Aorta (tissue), 5 donors: ENCODE measurements at places on chromosomes 3 and 15.

DNA sequence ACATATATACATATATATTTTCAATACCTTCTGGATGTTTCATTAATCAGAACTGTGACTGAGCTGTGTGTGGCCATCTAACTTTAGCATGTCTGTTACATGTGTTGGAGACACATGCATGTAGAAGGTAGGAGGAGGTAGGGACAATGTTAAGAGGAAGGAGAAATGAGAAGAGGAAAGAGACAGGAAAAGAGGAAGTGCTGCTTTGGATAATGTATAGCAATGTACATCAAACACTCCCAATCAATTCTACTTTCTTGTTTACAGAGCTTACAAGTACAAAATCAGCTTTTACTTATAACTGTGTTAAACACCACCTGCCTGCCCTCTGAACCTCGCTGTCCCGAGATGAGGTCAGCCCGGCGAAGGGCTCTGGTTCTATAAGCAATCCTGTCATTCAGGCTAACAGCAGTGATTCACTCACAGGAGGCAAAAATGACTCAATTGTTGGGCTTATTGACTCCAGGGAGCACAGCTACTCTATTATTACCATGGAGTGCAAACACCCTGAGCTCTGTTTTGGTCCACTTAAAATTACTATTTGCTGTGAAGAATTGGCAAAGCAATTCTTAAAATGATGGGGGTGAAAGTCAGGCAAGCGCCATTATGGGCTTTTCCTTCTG, 188.9 kb downstream of the MEIS2 start:
- DNase-seq: no peak

DNA sequence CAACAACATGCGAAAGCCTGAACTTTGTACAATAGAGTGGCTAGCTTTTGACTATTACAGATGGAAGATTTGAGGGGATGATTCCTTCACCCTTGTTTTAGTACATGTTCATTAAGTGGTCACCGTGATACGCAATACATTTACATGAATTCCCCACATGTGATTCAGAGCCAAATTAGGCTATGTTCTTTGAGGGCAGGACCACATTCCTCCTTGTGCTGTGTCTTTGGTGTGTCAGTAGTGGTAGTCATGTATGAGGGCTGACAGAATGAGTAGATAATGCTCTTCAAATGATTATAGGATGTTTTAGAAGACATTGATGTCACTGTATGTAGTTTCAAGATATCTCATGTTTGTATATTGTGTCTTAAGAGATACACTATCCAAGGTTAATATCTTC, 12.1 kb downstream of the PTPRG start:
- no peak for DNase-seq

DNA sequence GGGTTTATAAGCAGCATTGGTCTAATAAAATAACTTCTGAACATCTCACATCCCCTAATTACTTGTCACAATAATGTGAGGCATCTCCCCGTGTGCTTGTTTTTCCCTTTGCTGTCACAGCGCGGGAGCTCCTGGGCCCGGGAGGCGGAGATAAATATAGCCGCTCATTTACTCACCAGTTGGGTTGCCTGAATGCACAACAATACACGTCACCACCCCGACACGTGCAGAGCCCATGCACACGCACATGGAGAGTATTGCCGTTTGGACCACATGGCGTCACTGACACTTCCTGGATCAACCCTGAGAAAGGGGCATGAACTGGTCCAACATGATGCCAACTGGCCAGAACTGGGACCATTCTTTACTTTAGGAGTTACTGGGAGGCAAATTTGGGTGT, 76.2 kb downstream of the MRPL46 start:
- no peak for DNase-seq

GRCh38 chr3:166013073-166013679, 176.0 kb upstream of the BCHE start:
- DNase-seq: no peak

- DNase-seq: peak; percentile 35
Measured at GRCh38 chr3:195809796-195810454, 1.8 kb downstream of the MUC4 start.

GRCh38 chr15:52004806-52005205, 14.2 kb upstream of the MAPK6 start:
- no peak for DNase-seq

DNA sequence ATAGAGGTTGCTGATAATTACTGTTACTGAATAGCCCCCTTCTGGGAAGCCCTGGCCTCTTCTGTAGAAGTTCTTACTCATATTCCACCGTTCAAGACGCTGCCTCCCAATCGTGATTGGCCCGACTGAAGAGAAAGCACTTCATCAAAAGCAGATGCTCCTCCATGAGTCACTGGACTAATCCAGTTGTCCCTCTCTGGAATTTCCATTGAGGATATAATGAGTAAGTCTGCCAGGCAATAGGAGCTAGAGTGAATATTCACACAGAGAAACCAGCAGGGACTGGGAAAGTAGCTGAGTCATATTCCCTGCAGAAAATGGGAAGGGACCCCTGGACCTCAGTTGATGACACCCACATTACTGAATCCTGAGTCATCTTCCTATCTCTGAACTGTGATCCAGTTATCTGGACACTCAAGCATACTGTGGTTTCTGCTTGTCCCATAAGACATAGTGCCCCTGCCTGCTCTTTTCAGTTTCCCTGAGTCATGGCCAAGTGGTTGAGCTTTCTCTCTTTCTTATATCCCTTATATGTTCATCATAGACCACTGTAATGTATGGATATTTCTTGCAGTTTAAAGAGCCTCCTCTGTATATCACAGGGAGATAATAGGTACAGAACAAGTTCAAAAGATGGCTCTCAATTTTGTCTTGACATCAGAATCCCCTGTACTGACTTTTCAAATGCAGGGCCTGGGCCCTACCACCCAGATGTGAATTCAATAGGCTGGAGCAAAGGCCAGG, 151.2 kb upstream of the CDIN1 start:
- DNase-seq: no peak

DNA sequence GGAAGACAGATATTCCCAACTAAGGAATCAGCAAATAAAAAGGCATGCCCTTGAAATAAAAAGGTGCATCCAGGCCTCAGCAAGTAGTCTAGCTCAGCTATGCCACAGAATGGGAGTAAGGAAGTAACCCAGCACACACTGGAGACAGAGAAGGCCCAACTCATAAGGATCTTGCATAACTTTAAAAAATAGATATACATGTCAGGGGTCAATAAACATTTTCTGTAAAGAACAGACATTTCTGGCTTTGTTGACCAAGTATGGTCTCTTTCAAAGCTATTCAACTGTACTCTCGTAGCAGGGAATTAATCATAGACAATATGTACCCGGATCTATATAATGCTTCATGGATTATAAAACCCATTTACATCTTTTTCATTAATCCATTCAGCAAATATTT, 449.3 kb downstream of the TAFA4 start:
- no peak for DNase-seq

DNA sequence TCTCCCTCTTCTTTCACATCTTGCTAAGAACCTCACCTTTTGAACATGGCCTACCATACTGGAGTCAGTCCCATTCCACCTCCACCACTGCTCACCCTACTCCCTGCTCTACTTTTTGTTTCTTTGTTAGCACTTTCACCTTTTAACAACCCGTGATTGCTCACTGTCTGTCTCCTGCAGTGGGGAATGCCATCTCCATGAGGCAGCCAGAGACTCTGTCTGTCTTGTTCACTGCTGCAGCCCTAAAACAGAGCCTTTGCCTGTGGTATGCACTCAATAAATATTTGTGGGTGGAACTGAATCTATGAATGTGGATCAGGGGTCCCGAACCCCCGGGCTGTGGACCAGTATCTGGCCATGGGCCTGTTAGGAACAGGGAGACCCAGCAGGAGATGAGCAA, 16.5 kb upstream of the TLE3 start:
- no peak for DNase-seq
